ENCODE measurements at places on chromosomes 7 and 10.

GRCh38 chr10:129962031-129962871 is 1.8 kb downstream of the EBF3 start:
- DNase-seq, result no peak

DNA sequence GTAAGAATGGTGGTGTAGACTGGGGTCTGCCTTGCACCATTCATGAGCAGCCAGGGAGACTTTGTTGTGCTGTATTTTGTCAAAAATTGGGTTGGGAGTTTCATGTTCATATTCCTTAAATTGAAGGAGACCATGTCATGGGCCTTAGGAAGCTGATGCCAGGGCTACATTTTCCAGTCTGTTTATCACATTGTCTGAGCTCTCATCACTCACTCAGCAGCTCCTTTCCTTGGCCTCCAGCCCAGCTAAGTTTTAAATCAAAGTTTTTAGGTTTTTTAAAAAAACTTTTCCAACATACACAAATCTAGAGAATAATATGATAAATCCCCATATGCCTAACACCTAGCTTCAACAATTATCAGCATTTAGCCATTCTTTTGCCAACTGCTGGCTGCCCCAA is 12.6 kb upstream of the FAM13C start:
- no peak for DNase-seq

- DNase-seq, result no peak
Observed at GRCh38 chr7:39501358-39501757, 64.8 kb upstream of the YAE1 start.

GRCh38 chr7:8201846-8202441 is 60.0 kb downstream of the ICA1 start:
- DNase-seq, result no peak

GRCh38 chr10:110725801-110726630 is 81.9 kb downstream of the RBM20 start:
- no peak for DNase-seq

DNA sequence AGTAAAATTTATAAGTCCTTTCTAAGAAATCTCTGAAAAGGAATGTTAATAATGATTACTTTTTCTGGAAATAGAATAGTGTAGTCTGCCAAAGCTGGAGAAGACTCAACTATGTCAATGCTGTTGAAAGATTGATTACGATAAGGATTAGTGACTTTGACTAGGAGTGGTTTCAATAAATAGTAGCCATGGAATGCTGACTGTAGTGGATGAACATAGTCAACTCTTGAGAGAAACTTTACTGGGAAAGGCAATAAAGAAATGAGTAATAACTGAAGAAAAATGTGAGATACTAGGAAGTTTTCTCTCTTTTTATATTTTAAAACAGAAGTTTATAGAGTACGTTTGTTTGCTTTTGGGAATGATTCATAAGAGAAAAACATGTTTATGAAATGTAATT is 105.0 kb upstream of the CDK13 start:
- no peak for DNase-seq

DNA sequence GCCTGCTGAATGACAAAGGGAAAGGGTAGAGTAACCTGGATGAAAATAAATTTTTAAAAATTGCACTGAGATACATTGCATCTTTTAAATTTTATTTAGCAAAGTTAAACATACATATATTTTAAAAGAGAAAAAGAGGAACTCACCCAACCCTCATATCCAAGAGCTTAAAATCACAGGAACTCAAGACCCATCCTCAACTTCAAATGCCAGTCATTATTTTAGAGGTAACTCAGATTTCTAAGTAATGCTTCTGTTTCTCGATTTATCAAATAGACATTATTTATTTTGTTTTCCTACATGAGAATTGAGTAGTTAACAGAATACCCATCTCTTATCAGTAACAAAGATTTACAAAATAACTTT is 32.4 kb upstream of the KMT2E start:
- DNase-seq, result no peak

DNA sequence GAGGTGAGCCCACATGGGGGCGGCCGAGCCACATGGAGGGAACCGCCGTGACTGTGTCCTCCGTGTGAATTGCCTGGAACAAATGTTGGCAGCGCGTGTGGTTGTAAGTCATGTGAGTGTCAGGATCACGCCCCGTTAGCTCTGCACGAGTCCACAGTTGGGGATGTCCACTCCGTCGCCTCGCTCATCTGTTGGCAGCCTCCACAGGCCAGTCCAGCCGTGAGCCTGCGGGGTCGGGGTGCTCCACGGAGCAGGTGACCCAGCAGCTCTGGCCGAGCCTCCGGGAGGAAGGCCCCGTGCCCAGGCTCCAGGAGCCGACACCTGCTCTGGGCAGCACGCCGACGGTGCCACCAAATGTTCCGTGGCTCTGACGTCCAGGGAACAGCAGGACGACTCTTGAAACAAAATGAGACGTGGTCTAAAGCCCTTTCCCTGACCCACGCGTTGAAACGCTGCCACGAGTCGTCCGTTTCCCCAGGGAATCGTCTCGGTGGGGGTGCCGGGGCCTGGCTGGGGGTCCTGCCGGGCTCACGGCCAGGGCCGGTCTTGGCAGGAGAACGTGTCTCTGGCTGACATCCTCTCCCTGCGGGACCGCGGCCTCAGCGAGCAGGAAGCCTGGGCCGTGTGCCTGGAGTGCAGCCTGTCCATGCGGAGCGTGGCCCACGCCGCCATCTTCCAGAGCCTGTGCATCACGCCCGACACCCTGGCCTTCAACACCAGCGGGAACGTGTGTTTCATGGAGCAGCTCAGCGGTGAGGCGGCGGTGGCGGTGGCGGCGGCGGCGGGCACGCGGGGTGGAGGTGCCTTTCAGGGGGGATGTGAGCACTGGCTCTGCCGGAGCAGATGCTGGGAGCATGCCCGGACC is 7.0 kb downstream of the KNDC1 start:
- DNase-seq, result no peak

DNA sequence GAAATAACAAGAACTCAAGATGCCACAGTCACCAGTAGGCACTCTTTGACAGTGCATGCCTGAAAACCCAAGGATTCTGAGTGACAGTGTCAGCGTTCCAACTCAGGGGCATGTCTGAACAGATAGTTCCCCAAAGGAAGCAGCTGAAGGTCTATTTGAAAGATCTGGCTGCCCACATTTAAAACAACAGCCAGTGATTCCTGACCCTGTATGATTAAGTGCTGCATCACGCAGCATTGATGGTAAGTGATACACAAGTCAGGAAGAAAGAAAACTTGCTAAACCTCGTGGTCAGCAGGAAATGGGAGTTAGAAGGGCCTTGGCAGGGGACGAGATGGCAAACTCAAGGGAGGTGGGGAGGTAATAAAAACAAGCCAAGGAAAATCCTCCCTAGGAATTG is 1013.1 kb downstream of the TYW1 start:
- no peak for DNase-seq

DNA sequence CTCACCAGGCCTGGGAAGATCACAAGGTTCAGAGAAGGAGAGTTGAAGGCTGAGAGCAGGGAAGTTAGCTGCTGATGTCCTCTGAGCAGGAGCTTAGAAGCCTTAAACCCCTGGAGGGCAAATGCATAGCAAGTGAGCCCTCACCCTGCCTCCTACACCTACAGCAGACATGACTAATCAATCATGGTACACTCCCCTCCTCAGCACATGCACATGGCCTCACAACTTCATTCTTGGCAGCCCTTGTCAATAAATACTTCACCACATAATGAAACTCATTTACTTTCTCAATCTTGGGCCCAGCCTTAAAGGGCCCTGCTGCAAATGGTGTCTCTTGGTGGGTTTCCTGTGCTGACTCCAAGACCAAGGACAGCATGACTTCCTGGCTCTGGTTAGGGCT is 12.9 kb downstream of the MMRN2 start:
- DNase-seq, result no peak

- DNase-seq, result peak; percentile 55
Observed at GRCh38 chr10:101161494-101162299, 30.6 kb downstream of the TLX1 start.

- DNase-seq, result no peak
Observed at GRCh38 chr7:155274633-155275355, 22.9 kb upstream of the INSIG1 start.

GRCh38 chr10:47410271-47410670 is 26.2 kb upstream of the ZNF488 start:
- no peak for DNase-seq

DNA sequence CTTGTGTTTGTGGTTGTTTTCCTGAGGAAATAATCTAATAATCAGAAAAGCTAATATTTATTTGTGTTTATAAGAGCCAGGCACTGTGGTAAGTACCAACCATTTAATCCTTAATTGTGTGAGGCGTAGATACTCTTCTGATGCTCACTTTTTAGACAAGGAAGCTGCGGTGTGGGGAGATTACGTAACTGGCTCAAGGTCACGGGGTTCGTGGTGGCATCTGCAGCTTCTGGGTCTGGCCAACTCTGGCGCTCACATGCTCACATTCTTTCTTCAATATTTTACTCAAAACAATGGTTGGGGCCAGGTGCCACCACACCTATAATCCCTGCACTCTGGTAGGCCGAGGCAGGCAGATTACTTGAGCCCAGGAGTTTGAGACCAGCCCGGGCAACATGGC is 77.6 kb downstream of the RALA start:
- no peak for DNase-seq

- no peak for DNase-seq
Observed at GRCh38 chr7:124059375-124059774, 26.5 kb upstream of the TMEM229A start.

GRCh38 chr10:103849880-103850571 is 5.3 kb downstream of the SH3PXD2A start:
- DNase-seq, result no peak

DNA sequence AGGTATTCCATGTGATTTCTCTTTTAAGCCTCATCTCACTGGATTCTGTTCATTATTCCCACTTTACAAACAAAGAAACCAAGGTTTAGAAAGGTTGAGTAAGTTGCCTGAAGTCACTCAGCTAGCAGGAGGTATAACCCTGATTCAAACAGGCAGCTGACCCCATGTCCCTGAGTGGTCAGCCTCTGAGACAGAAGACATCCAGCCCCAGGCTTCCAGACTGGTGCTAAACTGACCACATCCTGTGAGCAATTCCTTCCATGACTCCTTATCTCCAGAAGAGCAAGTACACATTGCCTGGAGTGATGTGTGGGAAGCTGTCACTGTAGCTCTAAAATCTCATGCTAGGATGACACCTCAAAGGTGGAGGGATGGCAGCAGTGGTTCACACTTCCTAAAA is 3.7 kb downstream of the PLPP4 start:
- DNase-seq, result no peak

DNA sequence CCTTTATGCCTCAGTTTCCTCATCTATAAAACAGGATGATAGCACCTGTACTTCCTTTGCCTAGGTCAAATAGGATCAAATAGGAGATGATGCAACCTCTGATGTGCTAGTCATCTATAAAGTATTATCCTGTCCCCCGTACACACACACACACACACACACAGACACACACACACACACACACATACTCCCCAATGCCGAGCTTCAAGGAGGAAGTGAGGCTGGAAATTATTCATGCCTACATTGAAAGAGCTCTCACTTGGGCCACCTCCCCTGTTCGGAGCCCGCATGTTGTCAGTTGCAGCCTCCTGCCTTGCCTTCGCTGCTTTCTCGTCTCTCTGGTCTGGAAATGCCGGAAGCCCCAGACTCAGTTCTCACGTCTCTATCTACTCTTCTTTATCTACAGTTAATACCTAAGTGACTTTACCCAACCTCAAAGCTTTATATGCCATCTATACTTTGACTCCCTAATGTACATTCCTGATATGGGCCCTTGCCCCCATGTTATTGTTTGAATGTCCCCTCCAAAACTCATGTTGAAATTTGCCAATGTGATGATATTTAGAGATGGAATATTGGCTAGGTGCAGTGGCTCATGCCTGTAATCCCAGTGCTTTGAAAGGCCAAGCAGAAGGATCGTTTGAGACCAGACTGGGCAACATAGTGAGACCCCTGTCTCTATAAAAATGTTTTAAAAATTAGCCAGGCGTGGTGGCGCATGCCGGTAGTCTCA is 6.9 kb upstream of the UBE2H start:
- no peak for DNase-seq

DNA sequence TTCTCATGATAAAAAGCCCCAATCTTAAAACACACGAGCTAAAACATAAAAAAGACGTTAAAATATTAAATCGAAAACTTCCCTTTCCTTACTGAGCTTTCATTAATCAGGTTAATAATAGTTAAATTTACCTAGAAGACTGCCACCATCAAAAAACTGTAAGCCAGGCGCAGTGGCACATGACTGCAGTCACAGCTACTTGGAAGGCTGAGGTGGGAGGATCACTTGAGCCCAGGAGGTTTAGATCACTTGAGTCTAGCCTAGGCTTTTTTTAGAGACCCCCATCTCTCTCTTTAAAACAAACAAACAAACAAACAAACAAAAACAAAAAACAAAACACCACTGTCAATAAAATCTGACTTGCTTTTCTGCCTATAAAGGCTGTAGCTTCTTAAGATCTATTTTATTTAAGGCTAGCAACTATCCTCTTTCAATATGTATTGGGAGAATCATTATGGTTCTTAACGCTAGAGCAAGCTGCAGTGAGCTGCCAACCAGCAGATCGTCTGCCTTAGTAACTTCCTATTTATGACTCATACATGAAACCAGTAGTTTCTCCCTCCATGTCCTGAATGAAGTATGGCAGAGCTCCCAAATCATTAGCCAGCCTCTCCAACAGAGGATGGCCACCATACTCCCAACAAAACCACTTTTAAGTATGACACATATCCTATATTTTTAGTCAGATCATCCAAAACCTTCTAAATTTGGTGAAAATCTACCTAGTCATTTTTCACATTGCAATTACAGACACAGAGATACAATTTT is 163.7 kb downstream of the SRPK2 start:
- no peak for DNase-seq

DNA sequence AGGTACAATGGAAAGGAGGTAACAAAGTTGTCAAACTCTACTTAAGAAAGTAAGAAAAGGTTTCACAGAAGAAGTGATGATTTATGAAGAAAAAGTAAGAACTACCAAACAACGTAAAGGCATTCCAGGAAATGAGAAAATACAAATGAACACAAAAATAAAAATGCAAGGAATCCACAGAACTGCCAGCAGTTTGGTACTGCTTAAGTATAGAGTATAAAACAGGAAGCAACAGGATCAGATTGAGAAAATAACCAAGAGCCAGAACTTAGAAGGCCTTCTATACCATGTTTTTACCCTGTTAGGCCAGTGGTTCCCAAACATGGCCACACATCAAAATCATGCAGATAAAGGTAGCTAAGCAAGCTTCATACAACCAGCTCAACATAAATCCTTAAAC is 9.2 kb downstream of the NDUFA5 start:
- no peak for DNase-seq

- DNase-seq, result no peak
Observed at GRCh38 chr7:132160611-132161532, 415.4 kb downstream of the PLXNA4 start.

- DNase-seq, result no peak
Observed at GRCh38 chr10:19561181-19561580, 255.1 kb upstream of the PLXDC2 start.

- DNase-seq, result no peak
Observed at GRCh38 chr10:70130878-70131559, 1.6 kb downstream of the AIFM2 start.

DNA sequence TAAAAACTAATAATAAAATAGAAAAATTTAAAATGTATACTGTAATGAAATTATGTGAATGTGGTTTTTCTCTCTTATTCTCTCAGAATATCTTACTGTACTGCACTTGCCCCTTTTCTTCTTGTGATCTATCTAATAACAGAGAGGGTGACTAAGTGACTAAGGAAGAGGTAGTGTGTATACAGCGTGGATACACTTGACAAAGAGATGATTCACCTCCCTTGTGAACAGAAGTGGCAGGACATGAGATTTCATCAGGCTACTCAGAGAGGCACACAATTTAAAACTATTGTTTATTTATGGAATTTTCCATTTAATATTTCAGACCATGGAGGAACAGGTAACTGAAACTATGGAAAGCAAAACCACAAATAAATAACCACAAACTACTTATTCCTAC is 806.6 kb upstream of the GHITM start:
- no peak for DNase-seq
